Stimulated activated CD4-positive, alpha-beta T cell treated with anti-CD3 and anti-CD28 coated beads, Interleukin-2, amount 100 ng/mL, for 48 hours (primary cell): ENCODE measurements at places on chromosomes 3 and 15.

DNA sequence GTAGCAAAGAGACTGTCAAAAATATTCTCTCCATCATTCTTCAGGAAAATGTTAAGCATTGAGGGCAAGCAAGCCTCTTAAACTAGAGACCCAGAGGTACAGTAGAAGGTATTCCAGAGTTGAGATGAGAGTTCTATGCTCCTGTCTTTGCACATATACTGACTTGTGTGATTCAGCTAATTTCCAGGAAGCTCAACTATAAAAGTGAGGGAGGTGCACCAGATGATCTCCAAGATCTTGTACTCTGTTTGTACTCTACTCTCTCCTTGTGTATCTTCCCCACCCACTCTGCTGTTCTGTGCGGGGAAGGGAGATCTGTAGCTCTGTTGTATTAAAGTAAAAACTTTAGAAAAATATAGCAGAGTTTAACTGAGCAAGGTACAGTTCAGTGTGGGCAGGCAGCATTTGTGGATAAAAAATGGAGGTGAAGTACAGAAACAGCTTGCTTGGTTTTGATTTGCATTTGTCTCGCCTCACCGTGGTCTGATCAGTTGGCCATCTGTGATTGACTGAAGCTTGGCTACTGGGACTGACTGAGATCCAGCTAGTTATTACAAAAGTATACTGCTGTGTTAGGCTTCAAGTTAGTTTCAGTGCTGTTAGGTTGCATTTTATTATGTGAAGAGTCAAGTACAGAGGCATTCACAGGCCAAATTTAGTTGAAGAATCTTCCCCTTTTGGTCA lies 463.1 kb upstream of the GOLIM4 start:
- DNase-seq: no peak

DNA sequence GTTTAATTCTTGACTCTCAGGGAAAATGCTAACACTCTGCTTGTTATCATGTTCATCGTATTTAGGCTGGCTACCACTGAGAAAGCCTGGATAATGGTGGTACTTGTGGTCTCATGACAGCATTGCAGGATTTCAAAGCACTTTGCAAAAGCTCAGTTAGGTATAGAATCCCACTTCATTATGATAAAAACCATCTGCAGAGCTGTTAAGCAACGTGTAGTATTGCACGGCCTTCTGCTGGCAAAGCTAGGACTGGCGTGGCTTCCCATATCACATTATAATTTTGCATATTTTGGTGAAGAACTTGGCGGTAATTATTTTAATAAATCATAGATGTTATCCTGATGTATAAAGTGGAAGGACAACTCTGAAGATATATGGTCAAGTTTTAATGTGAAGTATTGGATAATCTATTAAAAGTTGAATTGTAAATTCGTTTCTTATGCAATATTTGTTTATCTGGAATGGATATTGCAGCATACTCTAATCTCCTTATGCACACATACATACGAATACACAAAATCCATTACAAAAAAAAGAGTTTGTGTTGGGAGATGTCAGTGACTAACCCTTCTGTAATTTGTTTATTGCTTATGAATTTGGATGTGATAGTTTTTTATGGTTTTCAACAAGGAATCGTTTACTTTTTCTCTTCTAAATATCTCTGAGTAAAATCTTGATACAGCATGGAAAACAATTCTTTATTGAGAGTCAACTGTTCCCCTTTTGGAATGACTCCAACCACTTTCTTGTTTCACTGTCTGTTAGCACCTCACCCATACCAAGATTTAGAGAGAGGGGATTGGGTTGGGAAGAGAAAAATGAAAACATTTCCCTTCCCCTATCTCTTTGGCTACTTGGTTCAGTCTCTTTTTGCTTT lies 9.2 kb downstream of the RAB8B start:
- DNase-seq: no peak

GRCh38 chr15:48563934-48564333 lies 81.6 kb downstream of the FBN1 start:
- DNase-seq: no peak

DNA sequence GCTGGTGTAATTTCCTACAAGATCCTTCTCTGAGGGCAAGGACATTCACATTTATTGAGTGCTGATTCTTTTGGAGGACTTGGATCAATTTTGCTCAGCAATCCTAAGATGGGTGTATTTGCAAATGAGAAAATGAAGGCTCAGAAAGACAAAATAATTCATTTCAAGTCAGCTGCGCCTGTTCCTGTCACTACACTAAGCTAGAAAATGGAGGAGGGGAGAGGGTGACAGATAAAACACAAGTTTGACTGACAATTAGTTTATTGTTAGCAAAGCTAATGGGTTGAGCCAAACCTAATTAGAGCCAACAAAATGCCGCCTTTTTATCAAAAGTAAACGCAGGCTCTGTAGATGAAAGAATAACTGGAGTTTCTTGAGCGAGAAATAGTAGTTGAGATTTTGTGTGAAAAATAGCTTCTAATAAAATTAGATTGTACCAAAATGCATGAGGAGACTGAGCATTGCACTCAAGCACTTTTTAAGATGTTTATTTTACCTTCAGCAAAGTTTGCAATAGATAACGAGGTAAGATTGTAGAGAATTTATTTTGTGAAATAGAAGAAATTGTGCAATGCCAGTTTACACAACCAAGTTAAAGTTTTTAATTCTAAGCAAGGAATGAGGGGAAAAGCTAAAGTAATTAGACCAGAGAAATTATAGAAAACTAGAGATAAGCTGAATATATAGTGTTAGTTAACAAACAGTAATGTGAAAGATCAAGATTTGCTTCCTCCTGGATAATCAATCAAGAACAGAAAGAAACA lies 39.6 kb upstream of the SECISBP2L start:
- DNase-seq: no peak

DNA sequence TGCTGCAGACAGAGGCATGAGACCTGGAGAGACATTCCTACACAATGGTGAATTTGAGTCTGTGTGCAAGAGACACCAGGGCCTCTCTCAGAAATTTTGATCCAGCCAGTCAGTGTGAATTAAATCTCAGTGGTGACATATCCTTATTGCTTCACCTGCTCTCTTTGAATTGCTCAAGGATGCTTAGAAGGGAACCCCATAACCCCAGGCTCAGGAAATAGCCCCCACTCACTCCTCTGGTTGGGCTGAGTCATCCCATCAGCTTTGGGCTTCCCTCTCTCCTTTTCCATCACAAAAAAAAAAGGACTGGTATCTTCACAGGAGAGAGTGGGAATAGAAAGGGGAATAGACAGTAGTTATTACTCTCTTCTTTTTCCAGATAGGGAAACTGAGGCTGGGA lies 33.0 kb upstream of the LARS2 start:
- no peak for DNase-seq

- DNase-seq: no peak
Observed at GRCh38 chr15:69305204-69305931, 6.7 kb downstream of the PAQR5 start.

- DNase-seq: no peak
Observed at GRCh38 chr15:28952666-28953491, 67.1 kb downstream of the APBA2 start.

DNA sequence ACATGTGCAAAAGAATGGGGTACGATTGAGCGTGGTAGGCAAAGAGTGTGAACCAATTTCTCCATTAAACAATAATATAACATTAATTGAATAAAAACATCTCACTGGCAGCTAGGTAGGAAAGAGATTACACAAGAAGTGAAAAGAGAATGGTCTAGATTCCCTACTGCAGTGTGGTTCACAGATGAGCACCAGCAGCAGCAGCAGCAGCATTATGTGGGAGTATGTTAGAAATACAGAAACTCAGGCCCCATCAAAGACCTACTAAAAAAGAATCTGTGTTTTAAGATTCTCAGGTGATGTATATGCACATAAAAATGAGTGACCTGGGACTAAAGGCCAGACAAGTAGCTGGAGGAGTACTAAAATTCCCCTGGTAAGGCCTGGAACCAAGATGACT lies 118.2 kb downstream of the ADAM10 start:
- DNase-seq: no peak

DNA sequence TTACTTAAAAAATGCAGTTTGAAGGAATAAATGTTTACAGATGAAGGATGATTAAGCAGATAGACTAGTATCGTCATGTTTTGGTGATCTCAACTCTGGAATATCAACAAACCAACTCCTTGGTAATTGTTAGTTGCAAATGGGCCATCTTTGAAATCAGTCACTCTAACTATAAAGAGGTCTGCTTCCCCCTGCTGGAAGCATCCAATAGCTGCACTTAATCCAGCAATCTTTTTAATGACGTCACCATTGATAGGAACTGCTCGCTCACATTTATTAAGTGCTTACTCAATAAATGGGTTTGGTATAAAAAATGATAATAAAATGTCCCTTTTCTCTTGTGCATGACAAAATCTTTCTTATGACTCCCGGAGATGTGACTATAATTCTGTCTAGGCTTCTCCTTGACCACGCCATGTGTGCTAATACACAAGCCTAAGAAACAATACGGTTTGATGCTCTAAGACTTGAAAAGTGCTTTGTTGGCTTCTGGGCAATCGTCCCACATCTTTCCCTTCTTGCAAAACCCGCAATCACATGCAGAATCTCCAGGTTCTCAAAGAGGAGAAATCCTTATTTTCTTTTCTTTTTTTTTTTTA lies 227.6 kb upstream of the POU1F1 start:
- DNase-seq: no peak

- DNase-seq: no peak
Observed at GRCh38 chr3:178841011-178841410, 230.6 kb downstream of the ZMAT3 start.

DNA sequence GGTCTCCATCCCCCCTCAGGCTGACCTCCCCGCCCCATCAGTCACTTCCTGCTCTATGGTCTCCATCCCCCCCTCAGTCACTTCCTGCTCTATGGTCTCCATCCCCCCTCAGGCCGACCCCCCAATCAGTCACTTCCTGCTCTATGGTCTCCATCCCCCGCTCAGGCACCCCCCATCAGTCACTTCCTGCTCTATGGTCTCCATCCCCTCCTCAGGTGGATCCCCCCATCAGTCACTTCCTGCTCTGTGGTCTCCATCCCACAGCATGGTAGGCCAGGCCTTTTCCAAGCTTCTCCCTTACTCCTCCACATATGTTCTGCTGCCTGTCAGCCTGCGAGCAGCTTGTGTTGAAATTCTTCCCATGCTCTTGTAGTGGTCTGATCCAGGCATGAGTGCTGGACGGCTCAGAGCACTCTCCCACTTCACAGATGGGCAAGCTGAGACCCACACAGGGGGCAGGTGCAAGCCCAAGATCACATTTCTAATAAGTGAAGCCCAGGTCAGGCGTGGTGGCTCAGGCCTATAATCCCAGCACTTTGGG lies 36.8 kb downstream of the BDH1 start:
- no peak for DNase-seq

DNA sequence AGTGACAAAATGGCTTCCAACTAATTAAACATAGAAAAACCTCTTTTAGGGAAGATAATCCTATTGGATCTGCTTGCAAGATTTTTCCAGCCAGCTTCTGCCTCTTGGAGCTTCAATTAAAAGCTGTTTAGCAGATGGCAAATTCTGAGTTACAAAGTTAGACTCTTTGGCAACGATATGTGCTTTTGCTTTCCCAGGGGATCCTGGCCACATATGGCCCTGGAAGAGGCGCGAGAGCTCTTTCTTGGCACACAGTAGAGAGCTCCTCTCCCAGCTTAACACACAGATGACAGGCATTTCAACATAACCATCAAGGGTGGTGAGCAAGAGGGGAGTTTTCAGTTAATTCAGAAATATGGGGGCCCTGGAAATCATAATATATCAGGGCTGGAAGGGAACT lies 41.6 kb upstream of the GALNT15 start:
- DNase-seq: no peak

DNA sequence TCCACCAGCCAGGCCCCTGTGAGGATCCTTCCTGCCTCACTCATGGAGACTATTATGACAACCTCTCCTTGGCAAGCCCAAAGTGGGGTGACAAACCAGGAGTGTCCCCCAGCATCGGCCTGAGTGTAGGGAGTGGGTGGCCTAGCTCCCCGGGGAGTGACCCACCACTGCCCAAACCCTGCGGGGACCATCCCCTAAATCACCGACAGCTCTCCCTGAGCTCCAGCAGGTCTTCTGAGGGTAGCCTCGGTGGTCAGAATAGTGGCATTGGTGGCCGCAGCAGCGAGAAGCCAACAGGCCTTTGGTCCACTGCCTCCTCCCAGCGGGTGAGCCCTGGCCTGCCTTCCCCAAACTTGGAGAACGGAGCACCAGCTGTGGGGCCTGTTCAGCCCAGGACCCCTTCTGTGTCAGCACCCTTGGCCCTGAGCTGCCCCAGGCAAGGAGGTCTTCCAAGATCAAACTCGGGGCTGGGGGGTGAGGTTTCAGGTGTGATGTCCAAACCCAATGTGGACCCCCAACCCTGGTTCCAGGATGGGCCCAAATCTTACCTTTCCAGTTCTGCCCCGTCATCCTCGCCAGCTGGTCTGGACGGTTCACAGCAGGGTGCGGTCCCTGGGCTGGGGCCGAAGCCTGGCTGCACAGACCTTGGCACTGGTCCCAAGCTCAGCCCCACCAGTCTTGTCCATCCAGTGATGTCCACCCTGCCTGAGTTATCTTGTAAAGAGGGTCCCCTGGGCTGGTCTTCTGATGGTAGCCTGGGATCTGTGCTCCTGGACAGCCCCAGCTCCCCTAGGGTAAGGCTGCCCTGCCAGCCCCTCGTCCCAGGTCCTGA lies 1.0 kb downstream of the LIMD1 start:
- no peak for DNase-seq

DNA sequence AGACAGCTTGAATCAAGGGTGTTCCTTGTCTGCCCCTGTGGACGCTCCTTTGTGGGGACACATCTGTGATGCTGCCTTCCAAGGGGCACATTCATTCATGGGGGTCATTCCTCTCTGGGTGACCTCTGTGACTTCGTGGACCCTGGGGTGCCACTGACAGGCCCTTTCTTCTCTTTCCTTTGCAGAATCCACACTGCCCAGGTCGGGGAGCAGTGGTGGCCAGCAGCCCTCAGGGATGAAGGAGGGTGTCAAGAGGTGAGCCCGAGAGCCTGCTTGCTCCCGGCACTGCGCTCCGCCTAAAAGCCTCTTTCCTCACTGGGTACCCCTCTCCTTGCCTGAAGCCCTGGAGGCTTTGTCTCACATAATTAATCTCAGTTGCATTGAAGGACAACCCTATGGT lies 26.3 kb downstream of the CHCHD6 start:
- DNase-seq: no peak

DNA sequence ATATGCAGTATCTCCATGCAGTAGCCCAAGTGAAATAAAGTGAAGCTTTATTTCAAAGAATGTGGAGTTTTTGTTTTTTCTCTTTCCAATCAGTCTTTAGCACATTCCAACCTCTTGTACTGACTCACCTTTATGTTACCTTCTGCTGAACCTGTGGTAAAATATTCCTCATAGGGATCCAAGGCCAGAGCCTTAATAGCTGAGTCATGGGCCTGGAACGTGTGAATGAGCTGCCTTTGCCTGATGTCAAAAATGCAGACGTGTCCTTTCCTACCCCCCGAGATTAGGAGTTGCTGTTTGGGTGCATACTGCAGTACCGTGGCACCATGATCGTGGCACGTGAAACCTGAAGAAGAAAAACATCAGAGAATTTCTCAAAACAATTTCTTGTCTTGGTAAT lies 108.5 kb downstream of the GLDN start:
- no peak for DNase-seq
